ENCODE measurements at places on chromosomes 16 and 17. TPM values are rescaled to one million over a fixed set of nuclear protein-coding genes. Genes with fewer than 3 reads are reported as not detected.

The SOCS1 gene
- total RNA-seq = 3.7 TPM

The KRTAP1-5 gene
- total RNA-seq = not detected

The KRT36 gene
- total RNA-seq = not detected

- no peaks in the 10 kb centered on the region for H3K27me3 ChIP-seq
- H3K27ac ChIP-seq = no peak overlapping the region
- no peaks in the 10 kb centered on the region for H3K4me1 ChIP-seq
These were observed 57.2 kb upstream of the MGAT5B start for GRCh38 chr17:76810956-76811355.

- no peaks in the 10 kb centered on the region for H3K27me3 ChIP-seq
- no peak overlapping the region for H3K27ac ChIP-seq
- H3K4me1 ChIP-seq = no peaks in the 10 kb centered on the region
- no peak for DNase-seq
- no peak overlapping the region for H3K4me3 ChIP-seq
These were observed 45.2 kb upstream of the KPNB1 start for GRCh38 chr17:47604598-47604927.

GRCh38 chr17:15914400-15915170 is 30.3 kb upstream of the ADORA2B start:
- no peak overlapping the region for H3K4me3 ChIP-seq
- peaks cover 15% of the 10 kb centered on the region for H3K27me3 ChIP-seq
- no peaks in the 10 kb centered on the region for H3K4me1 ChIP-seq
- no peaks in the 10 kb centered on the region for H3K36me3 ChIP-seq

GRCh38 chr17:29885031-29885640 is 44.9 kb downstream of the SSH2 start:
- no peak overlapping the region for H3K4me3 ChIP-seq
- H3K36me3 ChIP-seq = no peaks in the 10 kb centered on the region

DNA sequence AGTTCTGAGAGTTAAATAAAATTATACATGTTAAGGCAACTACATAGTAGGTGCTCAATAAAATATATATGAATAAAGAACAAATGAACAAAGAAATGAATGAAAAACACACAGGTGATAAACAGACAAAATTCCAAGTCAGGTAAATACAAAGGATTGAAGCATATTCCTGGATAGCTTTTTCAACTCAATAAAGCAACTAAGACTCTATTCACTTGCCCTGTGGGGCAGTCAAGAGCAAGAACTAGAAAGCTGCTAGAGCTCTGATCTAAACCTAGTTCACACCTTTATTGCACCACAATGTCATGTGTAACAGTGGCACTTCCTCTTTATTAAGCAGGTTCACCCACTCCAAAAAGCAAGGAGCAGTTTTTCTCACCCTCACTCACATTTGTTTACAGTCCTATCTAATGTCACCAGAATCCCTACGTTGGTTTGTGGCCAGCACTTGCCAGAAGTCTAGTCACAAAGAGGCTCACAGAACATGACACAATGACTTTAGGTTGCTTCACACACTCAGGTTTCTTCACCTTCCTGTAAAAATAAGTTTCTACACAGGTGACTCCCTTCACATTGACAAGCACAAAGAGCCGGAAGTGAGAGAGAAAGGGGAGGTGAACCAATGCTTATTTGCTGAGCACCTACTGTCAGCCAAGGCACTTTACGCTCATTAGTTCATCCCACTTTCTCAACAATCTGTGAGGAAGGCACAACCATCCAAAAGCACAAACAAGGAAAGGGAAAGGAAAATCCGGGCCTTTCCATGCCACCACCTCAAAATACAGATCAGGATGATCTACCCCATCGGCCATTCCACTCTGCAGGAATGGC is 70.8 kb downstream of the XPO6 start:
- DNase-seq = no peak
- H3K27ac ChIP-seq = peak overlapping the region; percentile 64
- no peaks in the 10 kb centered on the region for H3K36me3 ChIP-seq
- no peaks in the 10 kb centered on the region for H3K4me1 ChIP-seq
- no peaks in the 10 kb centered on the region for H3K27me3 ChIP-seq
- no peak overlapping the region for H3K4me3 ChIP-seq

DNA sequence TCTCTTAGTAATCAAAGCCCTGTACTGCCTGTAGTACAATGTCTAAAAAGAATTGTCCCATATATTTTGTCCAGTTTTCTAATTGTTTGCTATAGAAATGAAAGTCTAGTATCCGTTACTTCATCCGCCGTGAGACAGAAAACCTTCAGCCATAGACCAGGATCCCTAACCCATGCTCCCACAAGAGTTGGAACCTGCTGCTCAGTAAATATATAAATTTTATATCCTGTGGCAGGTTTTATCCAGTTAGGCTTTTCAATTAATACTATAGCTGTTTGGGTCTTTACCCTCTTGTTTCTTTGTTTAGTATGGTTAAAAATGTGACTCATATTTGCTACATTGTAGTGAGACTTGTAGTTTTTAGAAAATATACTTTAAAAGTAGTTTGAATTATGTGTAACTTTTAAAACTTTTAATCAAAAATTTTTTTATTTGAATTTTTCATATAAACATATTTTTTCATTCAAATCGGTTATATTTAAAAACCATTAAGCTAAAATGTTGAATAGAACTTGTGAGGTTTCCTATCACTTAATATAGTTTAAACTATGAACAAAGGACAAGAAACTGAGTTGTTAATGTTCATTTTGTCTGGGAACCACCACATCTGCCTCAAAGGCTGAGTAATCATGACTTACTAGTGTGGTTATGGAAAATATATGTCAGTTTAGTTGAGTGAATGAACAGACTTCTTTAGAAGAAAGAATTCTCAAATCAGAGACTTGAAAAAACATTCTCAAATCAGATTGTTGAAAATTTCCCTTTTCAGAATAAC is 54.8 kb downstream of the VMP1 start:
- H3K4me3 ChIP-seq = no peak overlapping the region
- no peaks in the 10 kb centered on the region for H3K4me1 ChIP-seq

DNA sequence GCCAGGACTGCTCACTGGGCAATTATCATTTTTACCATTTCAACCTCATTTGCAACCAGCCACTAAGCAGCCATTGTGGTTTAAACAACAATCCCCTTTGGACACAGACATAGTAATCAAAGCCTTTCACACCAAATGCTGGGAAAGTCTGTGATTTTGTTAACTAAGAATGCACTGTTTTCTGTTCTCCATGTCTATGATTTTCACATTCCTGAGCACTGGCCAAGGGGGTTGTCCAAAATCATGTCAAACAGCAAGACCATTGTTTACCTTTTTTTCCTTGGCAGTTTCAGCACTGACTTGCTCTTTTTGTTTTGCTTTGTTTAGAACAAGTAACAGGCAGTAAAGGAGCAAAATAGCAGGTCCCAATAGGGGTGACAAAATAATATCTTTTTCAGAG is 106.3 kb upstream of the SIAH1 start:
- H3K36me3 ChIP-seq = no peaks in the 10 kb centered on the region
- H3K4me3 ChIP-seq = no peak overlapping the region
- no peaks in the 10 kb centered on the region for H3K4me1 ChIP-seq
- DNase-seq = no peak
- no peak overlapping the region for H3K27ac ChIP-seq

- no peak overlapping the region for H3K4me3 ChIP-seq
- no peaks in the 10 kb centered on the region for H3K27me3 ChIP-seq
- no peaks in the 10 kb centered on the region for H3K4me1 ChIP-seq
These were observed 88.5 kb downstream of the WNT3 start for GRCh38 chr17:46730026-46730425.

DNA sequence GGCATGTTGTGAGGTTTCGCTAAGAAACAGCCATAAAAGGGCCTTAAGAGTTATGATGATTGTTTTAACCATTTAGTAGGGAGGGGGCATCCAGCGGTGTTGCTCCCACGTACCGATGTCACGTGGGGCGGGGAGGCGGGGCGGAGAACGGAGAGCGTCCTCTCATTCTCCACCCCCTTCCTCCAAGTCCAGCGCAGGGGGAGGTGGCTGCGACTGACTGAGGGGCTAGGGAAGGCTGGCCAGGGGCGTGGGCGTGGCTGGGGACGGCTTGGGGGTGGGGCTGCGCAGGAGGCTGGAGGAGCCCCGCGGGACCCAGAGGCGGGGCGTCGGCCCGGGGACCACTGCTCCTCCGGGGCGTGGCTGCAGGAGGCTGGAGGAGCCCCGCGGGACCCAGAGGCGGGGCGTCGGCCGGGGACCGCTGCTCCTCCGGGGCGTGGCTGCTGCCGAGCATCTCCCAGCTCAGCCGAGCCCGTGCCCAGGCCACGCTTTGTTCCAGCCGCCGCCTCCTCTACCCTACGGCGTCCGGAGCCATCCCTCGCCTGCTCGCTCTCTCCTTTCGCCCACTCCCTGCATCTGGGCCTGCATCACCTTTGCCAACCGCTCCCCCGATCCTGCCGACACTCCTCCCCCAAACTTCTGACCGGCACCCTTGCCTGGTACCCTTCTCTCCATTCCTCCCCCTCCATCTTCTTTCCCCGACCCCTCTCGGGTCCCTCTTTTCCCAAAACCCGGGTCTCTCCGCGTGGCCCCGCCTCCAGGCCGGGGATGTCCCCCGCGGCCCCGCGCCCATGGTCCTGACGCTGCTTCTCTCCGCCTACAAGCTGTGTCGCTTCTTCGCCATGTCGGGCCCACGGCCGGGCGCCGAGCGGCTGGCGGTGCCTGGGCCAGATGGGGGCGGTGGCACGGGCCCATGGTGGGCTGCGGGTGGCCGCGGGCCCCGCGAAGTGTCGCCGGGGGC is at the start of gene SARM1:
TSS of gene SARM1 (plus strand) at position 450 of the 958 bp plus-strand sequence. CDS start at position 789, 339 bp downstream.
- H3K4me3 ChIP-seq = peak within 1 kb of the TSS; percentile 47
- no peaks in the 10 kb centered on the region for H3K36me3 ChIP-seq
- H3K27ac ChIP-seq = peak within 1 kb of the TSS; percentile 23
- DNase-seq = peak; percentile 79
